ENCODE measurements at places on chromosomes 3 and 15.

- DNase-seq: no peak
Measured at GRCh38 chr3:3212781-3213440, 33.4 kb upstream of the CRBN start.

DNA sequence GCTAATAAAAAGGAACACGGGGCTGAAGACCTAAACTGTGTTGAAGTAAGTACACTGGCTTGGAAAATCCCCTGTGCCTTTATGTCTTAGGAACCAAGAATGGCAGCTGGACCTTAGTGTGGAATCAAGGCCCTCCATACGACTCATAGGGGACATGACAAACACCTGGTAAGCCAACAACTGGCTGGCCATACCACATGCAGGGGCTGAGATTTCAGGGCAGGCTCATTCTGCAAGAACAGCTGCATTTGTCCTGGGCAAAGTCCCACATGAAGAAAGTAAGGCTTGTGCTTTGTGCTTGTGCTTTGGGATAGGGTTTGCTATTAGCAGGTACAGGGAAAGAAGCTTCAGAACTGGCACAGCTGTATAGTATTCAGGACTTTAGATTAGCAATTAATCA lies 18.0 kb downstream of the ETV5 start:
- no peak for DNase-seq

GRCh38 chr15:97791824-97792792 lies 168.4 kb upstream of the ARRDC4 start:
- no peak for DNase-seq

DNA sequence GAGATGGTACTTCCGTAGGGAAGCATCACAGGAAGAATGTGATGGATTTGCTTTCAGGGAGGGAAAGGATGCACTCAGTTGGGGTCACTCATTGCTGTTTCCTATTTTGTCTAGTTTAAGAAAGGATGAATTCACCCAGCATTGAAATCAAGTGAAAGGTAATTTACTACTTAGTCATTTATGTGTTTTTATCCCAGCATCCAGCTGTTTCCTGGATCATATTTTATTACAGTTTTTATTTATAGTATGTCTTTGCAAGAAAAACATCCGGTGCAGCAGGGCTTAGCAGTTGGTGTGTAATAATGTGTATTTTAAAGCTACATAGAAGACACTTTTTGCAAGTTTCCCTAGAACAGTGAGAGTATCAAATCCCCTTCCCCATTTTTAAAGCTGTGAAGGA lies 37.4 kb upstream of the GOLGA8B start:
- no peak for DNase-seq

DNA sequence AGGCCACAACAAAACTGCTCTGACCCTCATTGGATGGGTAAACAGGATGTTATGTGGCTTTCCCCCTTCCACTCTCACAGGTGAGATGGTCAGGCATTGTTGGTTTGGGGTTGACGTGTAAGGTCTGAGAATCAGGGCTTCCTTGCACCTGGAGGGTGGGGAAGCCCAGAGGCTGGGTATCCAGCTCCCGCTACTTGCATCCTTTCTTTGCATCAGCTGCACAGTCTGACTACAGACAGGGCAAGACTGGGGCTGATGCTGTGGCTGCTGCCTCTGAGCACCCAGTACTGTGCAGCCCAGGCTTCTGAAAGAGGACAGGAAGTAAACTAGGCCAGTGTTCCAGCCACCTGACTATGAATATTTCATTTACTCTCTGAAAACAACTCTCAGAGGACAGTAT lies 58.0 kb upstream of the ATP2B2 start:
- DNase-seq: no peak

DNA sequence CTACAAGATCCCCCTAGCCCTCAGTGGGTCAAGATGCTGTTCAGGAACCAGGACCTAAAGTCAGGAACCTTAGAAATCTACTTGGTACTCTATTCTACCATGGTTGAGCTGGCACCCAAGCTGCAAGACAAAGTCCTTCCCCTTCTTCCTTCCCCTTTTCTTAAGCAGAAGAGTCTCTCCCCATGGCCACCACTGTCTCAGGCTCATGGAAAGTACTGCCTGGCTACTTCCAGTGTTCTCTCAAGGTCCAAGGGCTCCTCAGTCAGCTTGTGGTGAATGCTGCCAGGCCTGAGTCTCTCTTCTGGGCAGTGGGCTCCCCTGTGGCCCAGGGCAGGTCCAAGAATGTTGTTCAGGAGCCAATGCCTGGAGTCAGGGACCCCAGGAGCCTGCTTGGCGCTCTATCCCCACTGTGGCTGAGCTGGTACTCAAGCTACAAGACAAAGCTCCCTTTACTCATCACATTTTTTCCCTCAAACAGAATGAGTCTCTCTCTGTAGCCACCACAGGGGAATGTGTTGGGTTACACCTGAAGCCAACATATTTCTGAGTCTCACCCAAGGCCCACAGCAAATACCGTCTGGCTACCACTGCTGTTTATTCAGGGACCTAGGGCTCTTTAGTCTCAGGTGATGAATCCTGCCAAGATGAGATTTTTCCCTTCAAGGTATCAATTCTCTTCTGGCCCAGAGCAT lies 18.1 kb upstream of the SLC27A2 start:
- DNase-seq: no peak

Data from globus pallidus (tissue), 1 donor.